GM12865 (cell line): ENCODE measurements at places on chromosomes 12 and 14.

- peak; percentile 9 for DNase-seq
Observed at GRCh38 chr12:74412606-74413230, 124.9 kb upstream of the ATXN7L3B start.

GRCh38 chr14:101060171-101060601 lies 156.7 kb upstream of the RTL1 start:
- DNase-seq, result no peak

GRCh38 chr12:49847161-49847560 lies 4.3 kb upstream of the BCDIN3D start:
- DNase-seq, result peak; percentile 35

GRCh38 chr12:78580296-78580695 lies 284.3 kb upstream of the SYT1 start:
- no peak for DNase-seq

GRCh38 chr12:44570036-44570583 lies 306.0 kb downstream of the NELL2 start:
- DNase-seq, result no peak

GRCh38 chr14:73888460-73888725 lies 1.7 kb downstream of the ZNF410 start:
- no peak for DNase-seq

DNA sequence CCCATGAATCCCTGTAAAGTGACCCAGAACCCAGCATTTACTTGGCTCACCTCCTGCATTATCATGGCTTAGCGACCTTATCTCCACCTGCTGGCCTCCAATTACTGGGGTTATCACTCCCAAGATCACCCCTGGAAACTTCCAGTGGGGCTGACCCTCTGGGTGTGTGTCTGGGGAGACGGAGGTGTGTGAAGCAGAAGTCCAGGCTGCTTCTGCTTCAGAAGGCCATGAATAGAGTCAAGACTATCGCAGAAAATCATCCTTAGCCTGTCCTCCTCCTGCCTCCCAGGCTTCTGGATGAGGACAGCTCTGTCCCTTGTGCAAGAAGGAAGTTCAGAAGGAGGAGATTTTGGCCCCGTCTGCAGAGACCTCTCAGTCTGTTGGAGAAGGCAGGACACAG lies 408 bp upstream of the KRT72 start:
- DNase-seq, result no peak

DNA sequence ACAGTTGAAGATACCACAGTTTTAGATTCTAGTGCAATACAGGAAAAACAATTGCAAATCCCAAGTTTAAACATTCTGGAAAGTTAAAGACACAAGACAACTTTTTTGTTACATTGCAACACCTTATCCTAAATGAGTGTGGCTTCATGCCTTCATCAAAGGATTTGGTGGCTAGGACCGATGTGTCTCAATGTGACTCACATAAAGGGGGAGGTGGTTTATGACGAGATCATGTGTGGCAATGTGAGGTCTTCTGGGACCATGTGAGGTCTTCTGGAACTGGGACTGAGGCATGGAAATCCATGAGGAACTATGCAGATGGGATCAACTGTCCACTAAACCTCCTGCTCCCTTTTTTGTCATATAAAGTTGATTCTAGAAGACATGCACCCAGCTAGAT lies 166.2 kb downstream of the PAX9 start:
- DNase-seq, result no peak

DNA sequence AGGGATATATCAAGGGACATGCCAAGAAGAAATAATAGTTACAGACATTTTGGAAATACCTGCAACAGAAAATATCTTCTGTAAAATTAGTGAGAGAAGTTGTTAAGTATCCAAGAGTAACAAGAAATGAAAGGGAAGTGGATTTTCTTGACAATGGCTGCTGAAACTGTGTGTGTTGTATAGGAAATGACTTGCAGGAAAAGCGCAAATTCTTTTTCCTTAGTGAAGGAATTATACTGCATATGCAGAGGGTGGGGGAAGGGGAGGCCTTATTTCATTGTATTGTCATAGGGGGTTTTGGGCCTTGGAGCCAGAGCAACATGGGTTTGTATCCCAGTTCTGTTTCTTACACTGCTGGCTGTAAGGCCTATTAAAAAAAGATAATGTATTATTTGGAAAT lies 84.4 kb upstream of the DDHD1 start:
- no peak for DNase-seq

DNA sequence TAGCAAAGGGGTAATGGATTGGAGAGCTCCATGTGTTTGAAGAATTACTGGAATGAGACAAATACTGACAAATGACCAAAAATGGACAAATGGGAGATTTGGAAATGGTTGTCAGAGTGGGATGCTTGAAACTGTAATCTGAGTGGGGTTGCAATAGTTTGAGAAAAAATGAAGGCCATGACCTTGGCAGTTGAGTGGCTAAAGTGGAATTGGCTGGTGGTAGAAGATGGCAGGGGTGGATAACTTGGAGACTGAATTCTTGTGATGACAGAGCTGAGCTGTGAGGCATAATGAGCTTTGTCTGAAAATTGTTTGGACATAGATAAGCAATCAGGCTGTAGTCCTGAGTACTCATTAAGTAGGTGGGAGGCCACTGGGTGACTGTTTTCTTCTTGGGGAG lies 222.5 kb upstream of the PRICKLE1 start:
- DNase-seq, result no peak

DNA sequence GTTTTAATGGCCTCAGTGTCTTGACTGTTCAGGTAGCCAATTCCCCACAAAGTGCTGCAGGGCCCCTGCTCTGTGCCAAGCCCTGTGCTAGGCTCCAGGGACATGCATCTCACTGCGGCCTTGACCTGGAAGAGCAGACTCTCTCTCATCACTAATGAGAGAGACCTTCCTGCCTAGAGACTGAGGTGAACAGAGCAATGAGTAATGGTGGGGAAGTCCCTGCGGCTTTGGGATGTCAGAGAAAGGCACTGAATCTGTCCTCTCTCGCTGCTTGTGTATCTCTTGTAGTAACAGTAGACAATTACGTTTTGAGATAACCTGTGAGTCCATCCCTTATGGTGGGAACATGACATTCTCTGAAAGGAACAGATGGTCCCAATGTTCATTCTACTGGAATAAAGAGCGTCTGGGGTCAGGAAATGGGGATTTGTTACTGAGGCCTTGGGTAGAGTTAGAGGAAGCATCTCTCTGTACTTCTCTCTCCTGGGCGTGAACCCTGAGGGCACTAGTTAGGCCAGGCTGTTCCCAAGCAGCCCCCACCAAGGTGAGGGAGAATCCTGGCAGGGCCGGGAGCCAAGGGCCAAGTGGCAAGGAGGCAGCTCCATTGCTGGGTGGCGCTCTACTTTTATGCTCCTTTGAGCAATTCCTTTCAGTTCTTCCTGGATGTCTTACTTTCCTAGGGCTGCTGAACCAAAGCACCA lies 13.5 kb downstream of the NFATC4 start:
- no peak for DNase-seq

DNA sequence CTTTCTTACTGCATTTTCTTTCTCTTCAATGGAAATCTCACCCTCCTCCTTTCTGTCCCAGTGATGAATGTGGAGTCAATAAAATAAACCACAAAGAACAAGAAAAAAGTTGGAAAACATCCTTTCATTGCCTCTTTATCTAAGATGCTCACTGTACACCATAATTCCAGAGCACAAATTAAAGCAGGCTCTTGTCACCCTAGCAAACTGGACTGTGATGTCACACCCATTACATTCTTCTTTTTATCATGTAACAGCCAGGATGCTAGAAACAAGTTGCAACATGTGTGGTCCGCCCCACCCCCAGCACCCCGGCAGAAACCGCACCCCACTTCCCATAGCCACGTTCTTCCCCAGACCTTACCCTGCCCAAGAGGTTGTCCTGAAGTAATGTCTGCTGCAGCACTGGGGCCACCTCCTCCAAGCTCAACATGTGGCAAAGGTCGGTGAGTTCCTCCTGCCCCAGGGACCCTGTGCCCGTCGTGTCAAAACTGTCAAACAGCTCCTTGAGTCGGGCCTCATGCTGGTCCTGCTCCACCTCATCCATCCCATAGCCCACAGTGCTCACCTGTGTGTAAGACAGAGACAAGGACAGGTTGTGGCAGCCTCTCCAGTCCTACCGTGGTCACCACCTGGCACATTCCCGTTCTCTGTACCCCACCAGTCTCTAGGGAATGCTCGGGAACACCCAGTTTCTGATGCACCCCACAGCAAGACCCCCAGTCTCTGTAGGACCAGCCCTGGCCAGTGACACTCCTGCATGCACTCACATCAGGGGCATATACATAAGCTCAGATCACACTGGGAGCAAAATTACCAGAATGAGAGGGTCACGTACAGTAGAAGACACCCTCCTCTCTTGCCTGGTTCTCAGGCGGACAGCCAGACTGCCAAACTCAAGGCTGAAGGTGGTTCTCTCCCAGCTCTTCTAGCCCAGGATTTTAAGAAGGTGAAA lies 9.2 kb downstream of the NIN start:
- DNase-seq, result peak; percentile 81

GRCh38 chr14:52874389-52874788 lies 76.5 kb downstream of the FERMT2 start:
- no peak for DNase-seq

- no peak for DNase-seq
Observed at GRCh38 chr12:120126635-120127005, 10.1 kb upstream of the RAB35 start.

- no peak for DNase-seq
Observed at GRCh38 chr14:56278383-56278782, 160.2 kb downstream of the PELI2 start.

- DNase-seq, result no peak
Observed at GRCh38 chr14:86166541-86166940, 636.6 kb downstream of the FLRT2 start.

DNA sequence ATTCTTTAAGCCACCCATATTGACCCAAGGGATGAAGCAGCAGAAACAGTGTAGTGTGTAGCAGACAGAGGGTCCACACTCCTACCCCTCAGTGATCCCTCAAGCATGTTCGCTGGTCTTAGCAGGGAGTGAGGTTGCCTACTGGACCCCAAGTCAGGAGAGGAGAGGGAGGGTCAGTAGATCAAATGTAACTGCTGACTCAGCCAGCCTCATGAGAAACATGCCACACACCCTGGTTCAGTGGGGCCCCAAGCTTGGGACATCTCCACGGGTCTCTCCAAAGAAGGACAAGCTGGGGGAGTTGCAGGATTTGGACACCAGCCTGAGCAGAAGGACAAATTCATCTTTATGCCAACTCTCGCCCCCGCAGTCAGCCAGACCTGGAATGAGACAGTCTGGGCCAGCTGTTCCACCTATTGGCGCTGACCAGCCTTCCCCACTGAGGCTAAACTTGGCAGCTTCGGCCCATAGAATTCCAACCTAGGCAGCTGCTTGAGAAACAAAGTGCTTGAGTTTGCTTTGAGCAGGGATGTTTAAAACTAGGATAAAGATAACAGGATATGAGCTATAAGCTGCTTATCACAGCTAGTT lies 66.0 kb upstream of the ACTN1 start:
- no peak for DNase-seq

GRCh38 chr12:4819654-4820053 lies 90.1 kb upstream of the KCNA1 start:
- DNase-seq, result peak; percentile 47

DNA sequence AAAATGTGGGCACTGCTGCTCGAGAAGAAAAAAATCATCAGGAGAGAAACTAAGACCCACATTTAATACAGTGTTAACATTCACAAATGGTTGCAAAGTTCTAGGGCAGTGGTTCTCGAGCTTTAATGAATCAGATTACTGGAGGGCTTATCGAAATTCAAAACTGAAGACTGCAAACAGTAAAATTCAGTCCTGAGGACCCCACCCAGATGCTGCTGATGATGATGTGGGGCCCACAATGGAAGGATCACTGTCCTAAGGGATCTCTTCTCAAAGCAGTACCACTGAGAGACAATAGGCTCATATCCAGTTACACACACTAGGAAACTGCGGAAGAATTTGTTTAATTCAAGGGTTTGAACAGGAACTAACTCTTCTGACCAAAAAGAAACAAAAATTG lies 31.4 kb downstream of the DICER1 start:
- DNase-seq, result no peak

DNA sequence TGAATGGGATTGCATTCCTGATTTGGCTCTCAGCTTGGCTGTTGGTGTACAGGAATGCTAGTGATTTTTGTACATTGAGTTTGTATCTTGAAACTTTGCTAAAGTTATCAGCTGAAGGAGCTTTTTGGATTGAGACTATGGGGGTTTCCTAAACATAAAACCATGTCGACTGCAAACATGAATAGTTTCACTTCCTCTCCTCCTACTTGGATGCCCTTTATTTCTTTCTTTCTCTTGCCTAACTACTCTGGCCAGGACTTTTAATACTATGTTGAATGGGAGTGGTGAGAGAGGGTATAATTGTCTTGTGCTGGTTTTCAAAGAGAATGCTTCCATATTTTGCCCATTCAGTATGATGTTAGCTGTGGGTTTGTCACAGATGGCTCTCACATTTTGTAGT lies 141.5 kb downstream of the CEP83 start:
- peak; percentile 27 for DNase-seq

DNA sequence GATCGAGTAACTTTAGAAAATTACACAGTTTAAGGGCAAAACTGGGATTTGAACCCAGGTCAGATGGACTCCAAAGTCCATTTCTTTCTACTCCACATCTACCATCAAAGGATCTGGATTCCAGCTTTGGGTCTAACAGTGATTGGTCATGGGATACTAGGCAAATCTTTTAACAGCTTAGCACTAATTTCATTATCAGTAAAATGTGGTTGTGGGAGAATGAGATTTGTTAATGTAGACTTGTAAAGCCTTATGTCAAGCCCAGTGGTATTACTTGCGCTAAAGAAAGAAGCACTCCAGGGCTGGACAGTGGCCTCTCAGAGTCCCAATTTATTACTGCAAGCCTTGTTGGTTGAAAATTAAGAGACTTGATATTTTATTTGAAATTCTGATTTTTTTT lies 65.2 kb upstream of the MANSC4 start:
- no peak for DNase-seq

- DNase-seq, result peak; percentile 24
Observed at GRCh38 chr12:65100140-65100539, 21.0 kb downstream of the WIF1 start.

DNA sequence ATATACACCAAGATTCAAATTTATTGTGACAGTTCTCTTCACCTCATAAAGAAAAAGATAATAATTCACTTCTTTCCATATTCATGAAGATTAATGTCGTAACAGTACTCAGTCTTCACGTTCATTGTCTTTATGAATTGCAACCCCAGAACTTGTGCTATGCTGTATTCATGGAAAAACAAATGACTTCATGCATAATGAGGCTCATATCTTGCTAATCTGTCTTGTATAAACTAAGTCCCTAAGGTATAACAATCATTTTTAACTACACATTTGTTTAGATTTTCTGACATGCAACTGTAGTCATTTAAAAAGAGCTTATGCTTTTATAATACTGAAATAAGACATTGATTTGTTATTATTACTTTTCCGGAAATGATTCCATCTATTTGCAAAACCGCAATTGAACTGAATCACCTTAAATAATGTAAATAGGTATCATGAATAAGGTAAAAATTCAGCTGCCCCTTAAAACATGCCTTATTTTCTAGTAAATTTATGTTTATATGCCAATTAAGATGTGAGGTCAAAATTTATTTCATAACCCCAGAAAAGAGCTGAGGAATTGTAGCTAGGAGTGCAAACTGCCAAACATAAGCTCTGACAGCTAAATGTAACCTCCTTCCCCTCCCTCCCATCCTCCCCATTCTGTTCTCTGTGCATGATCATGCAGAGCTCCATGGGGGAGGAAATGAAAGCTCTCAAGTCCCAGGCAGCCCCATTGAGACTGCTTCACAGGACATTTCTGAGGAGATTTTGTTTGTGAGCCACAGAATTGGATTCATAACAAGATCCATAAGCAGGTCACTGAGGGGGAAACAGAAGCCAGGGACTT lies 301.6 kb downstream of the ATP23 start:
- DNase-seq, result no peak
